ENCODE measurements at places on chromosomes 4 and X. TPM values are rescaled to one million over a fixed set of nuclear protein-coding genes. Genes with fewer than 3 reads are reported as not detected.

RADX gene
- total RNA-seq: 2.9 TPM

SYTL5 gene
- total RNA-seq: 1.7 TPM

ACE2 gene
- total RNA-seq: 0.59 TPM

CCDC120 gene
- total RNA-seq: 33.5 TPM

SHROOM2 gene
- 12.5 TPM for total RNA-seq

SLC25A14 gene
- total RNA-seq: 19.3 TPM

XK gene
- 0.51 TPM for total RNA-seq

All from mesothelial cell of epicardium (in vitro differentiated cells).